Hematopoietic multipotent progenitor cell (in vitro differentiated cells): ENCODE measurements at places on chromosomes 1 and 21. TPM values are rescaled to one million over a fixed set of nuclear protein-coding genes. Genes with fewer than 3 reads are reported as not detected.

The PROK1 gene
- under 0.01 TPM for total RNA-seq

The KRTAP13-2 gene
- total RNA-seq: not detected

The SPRR1A gene
- total RNA-seq: not detected

The HSPG2 gene
- total RNA-seq: 158 TPM

The C1orf56 gene
- 5.1 TPM for total RNA-seq

The ADAMTS1 gene
- total RNA-seq: 5.1 TPM

The KLHL17 gene
- total RNA-seq: 3.0 TPM

The C1QC gene
- under 0.01 TPM for total RNA-seq

The DRAM2 gene
- 36.6 TPM for total RNA-seq

The APCS gene
- total RNA-seq: not detected

The TRIM67 gene
- total RNA-seq: under 0.01 TPM

The SMCP gene
- not detected for total RNA-seq
